ENCODE measurements at places on chromosomes 3 and 15.

GRCh38 chr3:106862067-106862466 is 515.2 kb upstream of the CCDC54 start:
- no peak for DNase-seq

DNA sequence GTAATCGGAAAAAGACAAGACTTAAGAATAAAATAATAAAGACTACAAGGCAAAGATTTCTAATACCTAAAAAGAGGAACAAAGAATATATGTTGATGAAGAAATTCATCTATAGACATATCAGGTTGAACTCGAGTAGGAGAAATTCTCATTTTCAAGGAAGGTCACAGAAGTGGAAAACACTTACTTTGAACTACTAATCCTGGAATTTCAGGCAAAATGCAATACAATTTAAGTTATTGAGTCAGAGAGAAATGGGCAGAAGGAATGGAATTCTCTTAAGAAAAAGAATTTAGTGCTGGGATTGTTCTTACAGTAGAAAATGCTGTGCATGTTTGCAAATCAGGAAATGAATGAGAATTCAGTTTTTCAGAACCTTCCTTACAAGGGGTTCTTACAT is 135.9 kb upstream of the TGFBR2 start:
- no peak for DNase-seq

DNA sequence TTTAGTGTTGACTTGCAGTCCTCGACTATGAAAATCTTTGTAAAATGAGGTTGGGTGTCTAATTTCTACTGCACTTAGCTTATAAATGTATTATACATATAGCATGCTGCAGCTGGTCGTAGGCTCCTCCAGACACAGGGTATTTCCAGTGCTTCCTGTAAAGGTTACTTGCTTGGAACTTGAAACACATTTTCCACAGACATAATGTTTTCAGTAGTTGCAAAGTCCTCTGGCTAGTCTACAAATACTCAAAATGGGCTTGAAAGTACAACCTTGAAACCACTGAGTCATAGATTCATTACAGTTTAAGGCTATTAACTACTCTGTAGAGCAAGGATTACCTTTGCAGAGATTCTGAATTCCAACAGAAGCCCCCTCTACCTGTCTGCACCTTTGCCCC is 464.1 kb downstream of the RAP2B start:
- DNase-seq, result no peak

GRCh38 chr3:128330214-128330842 is 136.4 kb downstream of the DNAJB8 start:
- no peak for DNase-seq

- no peak for DNase-seq
Measured at GRCh38 chr3:66378256-66378655, 122.6 kb downstream of the LRIG1 start.

GRCh38 chr15:58438956-58439355 is 7.2 kb downstream of the LIPC start:
- DNase-seq, result no peak

DNA sequence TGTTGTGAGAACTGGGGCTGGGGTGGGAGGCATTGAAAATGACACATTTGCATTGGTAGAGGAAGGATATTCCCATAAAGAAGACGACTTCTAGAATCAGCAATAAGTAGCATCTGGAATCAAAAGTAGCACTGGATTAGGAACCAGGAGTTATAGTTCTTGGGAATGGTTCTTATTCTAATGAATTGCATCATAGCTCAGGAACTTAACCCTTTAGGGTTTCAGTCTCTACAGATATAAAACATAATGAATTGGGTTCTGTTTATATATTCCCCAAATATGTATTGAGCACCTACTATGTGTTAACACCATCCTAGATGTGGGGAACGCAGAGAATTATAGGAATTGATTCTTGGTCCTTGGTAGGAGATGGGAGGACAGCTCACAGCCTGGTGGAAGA is 16.3 kb upstream of the SNRK start:
- DNase-seq, result no peak

- no peak for DNase-seq
Measured at GRCh38 chr3:32453346-32453745, 49.3 kb downstream of the CMTM6 start.
